Esophagus muscularis mucosa (tissue), 4 donors: ENCODE measurements at places on chromosomes 6 and 20.

- no peak for DNase-seq
Measured at GRCh38 chr6:3871515-3871914, 22.3 kb downstream of the FAM50B start.

DNA sequence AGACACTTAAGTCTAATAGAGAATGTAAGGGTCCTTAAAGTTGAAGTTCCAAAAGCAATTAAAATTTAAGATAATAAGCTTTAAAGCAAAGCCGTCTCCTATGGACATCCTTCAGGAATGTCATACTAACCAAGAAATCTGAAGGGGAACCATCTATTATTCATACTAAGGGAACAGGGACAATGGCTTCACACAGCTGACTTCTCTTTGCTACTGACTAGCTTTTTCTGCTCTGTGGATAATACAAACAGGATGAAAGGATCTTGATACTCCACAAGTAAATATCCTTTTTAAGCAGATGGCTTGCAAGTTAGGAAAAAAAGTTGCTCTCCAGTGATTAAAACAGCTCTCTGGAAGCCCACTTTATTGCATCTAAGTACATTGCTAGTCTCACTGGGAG is 178.6 kb downstream of the BACH2 start:
- DNase-seq: no peak

DNA sequence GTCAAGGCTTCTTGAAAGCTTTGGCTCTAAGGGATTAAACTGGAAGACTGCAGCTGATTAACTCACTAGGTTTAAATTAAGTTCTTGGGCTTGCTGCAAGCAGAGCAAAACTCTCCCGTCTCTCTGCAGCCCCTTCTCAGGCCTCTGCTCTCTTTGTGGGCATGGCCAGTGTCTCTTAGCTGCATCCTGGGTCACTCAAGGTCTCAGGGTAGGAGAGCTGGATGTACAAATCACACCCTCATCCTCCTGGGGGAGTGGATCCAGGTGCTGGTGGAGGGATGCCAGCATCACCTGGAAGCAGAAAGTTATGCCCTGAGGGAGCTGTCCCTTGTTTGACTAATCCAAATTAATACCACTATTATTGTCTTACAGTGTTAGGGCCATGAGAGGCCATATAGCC is 35.8 kb downstream of the GCM1 start:
- no peak for DNase-seq

DNA sequence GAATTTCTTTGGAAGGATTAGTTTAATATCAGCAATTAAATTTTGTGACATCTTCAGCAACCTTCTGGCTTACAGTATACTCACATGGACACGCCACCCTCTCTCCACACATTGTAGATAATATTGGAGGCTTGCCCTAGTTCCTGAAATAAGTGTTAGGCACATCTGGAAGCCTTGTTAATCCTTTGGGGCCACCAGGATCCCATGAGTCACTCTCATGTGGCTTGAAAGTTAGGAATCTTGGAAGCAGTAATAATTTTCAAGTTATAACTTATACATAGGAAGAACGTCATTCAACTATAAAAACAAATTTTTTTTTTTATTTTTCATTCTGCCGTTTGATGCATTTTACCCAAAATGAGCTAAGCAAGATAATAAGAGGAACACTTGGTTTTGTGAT is 20.5 kb downstream of the LAMA4 start:
- no peak for DNase-seq

GRCh38 chr6:136180704-136181511 is 69.2 kb downstream of the MTFR2 start:
- no peak for DNase-seq

- DNase-seq: no peak
Measured at GRCh38 chr6:137754366-137754765, 112.7 kb upstream of the TNFAIP3 start.

GRCh38 chr20:34374209-34374760 is 11.2 kb downstream of the ITCH start:
- no peak for DNase-seq

DNA sequence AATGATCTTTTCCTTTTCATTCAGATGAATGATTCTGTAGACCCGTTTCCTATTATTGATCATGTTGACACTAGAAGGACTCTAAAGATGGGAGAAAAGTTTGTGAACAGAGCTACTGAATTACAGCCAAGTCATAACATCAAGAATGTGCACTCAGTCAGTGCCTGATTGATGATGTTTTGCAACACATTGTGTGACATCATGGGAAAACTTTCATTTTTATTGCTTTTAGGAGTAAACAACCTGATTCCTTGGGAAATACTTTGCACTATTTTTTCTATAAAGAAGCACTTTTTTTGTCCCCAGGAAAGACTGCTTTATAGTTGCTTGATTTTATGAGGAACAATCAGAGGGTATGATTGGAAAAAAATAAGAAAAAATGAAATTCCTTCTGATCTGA is 383.8 kb upstream of the JAG1 start:
- no peak for DNase-seq

- no peak for DNase-seq
Measured at GRCh38 chr6:25435416-25435985, 156.3 kb downstream of the CARMIL1 start.

DNA sequence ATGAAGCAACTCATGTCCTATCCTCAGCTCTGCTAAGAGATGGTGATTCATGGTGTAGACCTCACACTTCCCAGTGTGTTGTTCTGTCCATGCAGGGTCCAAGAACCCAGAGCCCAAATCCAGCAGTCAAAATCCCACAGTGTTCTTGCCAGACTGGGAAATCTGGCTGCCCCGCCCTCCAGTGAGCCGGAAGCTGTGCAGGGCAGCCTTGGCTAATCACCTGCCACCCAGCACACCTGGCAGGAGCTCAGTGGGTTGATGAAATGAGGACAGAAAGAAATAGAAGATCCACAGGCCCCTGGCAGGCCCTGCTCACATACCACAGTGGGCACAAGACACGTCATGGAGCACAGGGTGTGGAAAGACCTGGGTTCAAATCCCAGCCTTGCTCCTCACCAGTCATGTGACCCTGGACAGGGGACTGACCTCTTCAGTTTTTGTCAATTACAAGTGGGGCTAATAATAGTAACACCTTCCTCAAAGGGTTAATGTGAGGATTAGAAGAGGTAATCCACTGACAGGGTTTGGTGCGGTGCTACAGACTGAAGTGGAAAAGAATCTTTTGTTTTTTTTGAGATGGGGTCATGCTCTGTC is 13.6 kb upstream of the GUCA1A start:
- DNase-seq: no peak

DNA sequence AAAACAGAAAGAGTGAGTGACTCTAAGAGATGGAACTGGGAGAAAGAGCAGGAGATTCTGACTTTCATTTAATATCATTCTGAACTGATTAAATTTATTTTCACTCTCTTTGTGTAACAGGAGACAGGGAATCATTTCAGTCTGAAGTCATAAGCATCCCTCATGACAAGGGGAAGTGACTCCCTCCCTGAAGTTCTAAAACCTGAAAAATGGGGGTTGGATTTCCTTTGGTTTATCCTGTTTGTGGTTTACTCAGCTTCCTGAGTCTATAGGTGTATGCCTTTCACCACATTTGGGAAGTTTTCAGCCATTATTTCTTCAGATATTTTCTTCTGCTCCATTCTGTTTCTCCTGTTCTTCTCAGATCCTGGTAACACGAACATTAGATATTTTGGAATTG is 3.4 kb upstream of the FKBP1A start:
- no peak for DNase-seq

- no peak for DNase-seq
Measured at GRCh38 chr6:25629198-25629576, 22.8 kb upstream of the SCGN start.

- no peak for DNase-seq
Measured at GRCh38 chr6:106648651-106649308, 19.4 kb downstream of the QRSL1 start.

- no peak for DNase-seq
Measured at GRCh38 chr6:14126191-14126590, 8.6 kb downstream of the CD83 start.

GRCh38 chr6:23180504-23181293 is 611.3 kb downstream of the HDGFL1 start:
- DNase-seq: no peak

DNA sequence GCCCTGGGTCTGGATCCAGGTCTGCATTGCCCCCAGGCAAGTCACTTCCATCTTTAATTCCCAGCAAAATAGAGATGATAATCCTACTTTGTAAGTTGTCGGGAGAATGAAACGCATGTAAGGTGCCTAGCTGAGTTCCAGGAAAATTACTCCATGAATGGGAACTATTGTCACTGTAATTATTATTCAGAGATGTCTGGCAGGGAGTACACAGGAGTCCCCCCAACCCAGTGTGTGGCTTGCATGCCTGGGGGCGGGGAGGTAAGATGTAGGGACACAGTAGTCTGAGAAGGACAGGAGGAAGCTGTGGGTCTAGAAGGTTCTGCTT is 85.4 kb downstream of the CD40 start:
- DNase-seq: no peak

DNA sequence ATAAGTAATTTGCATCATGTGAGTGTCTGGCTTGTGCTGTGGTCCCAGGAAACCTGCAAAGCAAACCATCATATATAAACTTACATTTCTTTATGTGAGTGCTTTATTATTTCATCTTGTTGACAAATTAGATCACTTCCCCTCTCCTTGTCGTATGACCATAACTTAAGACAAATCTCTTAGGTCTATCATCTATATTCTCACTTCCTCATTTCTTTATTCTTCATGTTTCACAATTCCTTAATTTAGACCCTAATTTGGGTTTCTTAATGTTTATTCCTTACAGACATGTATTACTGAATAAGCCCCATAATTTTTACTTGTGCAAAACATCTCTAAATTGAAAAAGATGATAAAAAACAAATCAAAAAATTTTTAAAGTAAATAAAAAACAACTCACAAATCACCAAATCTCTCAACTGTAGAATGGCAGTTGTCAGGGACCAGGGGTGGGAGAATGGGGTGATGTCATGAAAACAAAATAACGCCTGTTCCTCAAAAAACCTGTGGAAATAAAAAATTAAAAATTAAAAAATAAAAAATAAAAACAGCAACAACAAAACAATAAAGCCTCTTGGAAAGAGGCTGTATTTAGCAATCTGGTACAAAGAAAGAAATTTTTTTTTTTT is 49.5 kb upstream of the FBXO30 start:
- DNase-seq: no peak

- no peak for DNase-seq
Measured at GRCh38 chr6:28371706-28372451, 22.1 kb downstream of the ZKSCAN3 start.
